NCI-H1417 (cell line): ENCODE measurements at places on chromosomes 7 and 10.

DNA sequence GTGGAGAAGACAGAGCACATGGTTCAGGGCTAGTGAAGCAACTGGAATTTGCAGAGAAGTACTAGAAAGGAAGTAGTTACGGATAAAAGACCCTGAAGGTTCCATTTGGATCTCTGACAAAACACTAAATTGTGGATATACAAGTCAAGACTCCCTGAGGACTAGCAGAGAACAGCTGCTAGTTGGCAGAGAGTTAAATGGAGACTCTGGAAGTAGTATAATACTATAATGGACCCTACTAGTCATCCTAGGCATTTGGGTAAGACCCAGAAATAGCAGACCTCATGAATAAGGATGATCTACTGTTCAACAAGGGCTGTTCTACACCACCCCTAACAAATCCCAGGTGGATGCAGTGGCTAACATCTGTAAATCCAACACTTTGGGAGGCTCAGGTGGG lies 19.1 kb downstream of the MCMBP start:
- DNase-seq = no peak

DNA sequence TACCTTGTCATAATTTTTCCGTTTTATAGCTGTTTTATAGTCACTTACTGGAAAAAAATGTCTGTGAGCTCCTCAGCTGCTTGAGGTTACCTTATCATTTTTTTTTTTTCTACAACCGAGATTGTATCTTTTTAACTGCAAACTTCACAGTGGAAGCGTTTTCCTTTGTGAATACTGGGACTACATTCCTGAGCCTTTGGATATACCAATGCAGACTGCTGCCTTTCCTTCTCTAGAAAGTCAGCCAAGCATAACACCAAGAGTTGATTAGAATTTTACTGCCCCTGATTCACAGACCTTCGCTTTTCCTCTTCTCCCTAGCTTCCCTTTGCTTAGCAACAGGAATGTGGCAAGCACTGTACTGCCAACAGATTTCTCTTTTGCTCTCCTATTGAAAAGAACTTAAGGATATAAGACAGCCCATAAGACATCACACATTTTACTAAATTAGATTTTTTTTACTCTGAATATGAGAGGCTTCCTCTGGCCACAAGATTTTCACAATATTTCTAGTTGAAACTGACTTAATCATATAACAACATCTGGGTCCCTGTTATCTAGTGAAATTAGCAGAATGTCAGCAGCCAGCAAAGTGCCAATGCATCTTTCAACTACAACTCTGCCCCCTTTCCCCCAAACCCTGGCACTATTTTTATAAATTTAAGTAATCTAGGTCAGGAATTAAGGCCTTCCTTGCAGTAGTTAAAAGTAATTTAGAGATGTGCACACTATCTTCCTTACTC lies 170.6 kb downstream of the PRKG1 start:
- no peak for DNase-seq

- no peak for DNase-seq
These were observed at the start of gene PNLIPRP3 for GRCh38 chr10:116427671-116428070. Gene PNLIPRP3, plus strand, starts transcription at chr10:116427847. Its CDS starts 166 bp downstream, at chr10:116428013.

- no peak for DNase-seq
These were observed 357.4 kb downstream of the GLRX3 start for GRCh38 chr10:130493446-130494145.

DNA sequence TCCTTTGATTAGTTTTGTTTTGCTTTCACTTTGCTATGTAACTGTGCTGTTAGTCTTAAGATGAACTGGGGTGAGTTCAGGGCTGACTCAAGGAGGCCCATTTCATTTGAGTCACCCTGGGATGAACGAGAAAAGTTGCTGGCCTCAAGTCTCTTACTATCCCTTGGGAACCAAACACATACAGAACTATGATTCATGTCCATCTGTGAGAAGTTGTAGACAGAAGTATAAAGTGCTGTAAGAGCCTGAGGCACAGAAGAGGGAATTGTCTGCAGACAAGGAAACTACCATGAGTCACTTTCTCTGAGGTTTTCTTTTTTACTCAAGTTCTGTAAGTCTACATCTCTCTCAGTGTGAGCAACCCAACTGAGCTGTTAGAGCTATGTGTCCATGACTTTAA lies 179.8 kb upstream of the CSTF2T start:
- DNase-seq = no peak

DNA sequence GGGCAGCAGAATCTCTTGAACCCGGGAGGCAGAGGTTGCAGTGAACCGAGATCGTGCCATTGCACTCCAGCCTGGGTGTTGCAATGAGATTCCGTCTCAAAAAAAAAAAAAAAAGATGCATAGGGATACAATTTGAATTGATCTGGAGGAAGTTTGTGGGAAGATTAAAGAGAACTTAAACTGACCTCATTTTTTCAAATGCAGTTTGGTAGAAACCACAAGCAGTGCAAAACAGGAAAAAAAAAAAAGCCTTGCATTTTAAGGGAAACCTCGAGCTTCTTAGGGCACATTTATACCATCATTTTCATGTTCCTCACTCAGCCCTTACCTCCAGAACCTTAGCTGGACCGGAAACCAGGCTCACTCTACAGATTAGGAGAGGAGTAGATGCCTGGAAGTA lies 2.8 kb downstream of the KCTD7 start:
- no peak for DNase-seq

- DNase-seq = no peak
These were observed 56.7 kb upstream of the SDK1 start for GRCh38 chr7:3244241-3244814.

DNA sequence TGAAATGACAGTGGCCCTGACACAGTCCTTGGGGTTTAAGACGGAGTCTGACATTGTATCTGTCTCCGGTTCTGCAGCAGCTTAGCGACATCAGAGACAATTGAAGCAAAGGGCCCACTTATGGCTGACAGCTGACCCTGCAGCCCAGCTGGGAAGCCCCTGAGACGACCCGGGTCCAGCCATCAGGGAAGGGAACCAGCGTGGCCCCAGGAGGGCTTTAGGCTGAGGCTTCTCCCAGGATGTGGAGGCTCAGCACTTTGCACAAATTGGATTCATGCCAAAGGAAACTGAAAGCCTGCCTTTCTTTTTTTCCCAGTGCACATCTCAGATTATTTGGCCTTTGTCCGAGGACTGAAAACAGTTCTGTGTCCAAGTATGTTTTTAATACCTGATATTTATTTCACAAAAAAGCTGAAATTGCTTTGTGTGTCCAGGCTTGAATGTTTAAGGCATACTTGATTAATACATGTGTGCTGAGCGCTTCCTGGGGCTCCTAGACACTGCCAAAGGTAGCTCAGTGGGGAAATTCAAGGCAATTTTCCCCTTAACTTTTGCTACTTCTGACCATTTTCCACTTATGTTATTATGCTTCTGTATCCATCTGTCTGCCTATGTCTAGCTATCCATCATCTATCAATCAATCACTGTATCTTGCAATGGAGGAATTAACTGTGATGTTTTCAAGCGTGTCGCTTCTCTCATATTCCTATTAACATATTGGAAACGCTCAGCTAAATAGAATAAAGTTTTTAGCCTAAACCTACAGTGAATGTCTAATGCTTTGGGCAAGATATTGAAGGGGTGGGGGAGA lies 34.8 kb downstream of the KLF6 start:
- DNase-seq = peak; percentile 18

DNA sequence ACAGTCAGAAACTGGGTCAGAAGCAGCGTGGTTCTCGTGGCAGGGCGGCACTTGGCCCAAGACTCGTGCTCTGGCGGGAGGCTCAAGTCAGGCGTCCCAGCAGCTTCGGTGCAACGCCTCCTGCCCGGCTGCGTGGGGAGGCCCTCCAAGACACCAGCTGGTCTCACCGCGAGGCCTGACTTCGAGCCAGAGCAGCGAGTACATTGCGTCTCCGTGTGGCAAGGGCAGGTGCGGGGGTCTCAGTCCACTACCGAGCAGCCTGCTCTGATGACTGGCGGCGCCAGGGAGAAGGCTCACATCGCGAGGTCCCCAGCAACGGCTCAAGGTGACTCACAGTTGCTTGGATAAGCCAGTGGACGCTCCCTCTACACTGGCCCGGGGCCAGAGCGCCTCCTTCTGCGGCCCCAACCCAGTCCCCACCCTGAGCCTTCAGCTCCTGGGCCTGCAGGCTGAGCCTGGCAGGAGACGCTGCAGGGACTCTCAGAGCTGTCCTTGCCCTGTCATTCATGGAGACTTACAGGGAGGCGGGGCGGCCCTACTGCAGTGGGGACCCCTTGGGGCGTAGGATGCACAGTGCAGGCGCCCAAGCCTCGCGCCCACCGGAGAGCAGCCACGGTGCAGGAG lies 41.9 kb upstream of the PRKAR1B start:
- peak; percentile 66 for DNase-seq

DNA sequence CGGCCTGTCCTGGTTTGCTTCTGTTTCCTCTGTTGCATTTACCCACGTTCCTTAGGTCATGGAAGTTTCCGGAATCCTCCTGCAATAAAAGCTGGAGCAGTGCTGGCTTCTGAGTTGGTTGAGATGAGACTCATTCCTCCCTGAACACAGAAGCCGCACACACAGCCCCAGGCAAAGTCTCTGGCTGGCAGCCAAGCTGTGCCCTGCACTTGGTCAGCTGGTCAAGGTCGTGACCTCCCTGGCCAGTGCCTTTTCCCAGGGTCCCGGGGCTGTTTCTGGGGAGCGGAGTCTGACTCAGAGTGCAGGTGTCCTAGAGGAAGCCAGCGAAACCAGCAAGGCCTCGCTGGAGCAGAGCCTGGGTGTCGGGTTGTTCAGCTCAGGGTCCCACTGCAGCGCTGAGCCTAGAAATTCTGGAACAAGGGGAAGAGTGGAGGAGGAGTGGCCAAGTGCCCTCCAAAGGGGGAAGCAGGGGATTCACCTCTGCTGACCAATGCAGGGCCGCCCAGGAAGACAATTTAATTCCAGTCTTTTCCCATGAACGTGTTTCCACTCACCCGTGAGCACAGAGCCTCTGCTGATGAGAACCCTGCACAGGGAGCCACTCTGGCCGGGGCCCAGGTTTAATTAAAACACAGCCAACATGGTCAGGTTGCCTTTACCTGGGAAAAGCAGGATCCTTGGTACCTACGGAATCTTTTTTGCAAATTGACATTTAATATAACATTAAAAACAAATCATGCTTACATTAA lies 245.5 kb upstream of the PPP2R2D start:
- no peak for DNase-seq

GRCh38 chr7:130920122-130920521 lies 186.1 kb upstream of the KLF14 start:
- no peak for DNase-seq

DNA sequence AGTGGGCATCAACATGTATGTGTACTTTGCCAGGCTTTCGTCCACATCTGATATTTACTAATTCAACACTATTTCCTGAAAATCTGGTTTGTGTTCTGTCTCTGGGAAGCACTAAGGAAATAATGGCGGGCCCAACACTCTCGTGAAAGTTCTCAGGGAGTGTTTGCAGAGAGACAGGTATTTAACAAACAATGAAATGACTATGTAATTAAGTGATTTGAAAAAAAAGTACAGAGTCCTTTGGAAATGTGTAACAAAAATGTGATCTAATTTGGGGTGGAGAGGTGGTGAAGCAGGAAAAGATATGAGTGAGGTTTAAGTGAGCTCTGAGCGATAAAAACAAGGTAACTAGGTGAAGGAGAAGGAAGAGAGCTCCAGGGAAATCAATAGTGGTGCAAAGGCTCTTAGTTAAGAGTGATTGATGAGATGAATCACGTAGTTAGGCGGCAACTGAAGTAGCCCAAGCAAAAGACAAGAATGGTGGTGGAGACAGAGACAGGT lies 95.3 kb upstream of the DNAJB12 start:
- DNase-seq = no peak

DNA sequence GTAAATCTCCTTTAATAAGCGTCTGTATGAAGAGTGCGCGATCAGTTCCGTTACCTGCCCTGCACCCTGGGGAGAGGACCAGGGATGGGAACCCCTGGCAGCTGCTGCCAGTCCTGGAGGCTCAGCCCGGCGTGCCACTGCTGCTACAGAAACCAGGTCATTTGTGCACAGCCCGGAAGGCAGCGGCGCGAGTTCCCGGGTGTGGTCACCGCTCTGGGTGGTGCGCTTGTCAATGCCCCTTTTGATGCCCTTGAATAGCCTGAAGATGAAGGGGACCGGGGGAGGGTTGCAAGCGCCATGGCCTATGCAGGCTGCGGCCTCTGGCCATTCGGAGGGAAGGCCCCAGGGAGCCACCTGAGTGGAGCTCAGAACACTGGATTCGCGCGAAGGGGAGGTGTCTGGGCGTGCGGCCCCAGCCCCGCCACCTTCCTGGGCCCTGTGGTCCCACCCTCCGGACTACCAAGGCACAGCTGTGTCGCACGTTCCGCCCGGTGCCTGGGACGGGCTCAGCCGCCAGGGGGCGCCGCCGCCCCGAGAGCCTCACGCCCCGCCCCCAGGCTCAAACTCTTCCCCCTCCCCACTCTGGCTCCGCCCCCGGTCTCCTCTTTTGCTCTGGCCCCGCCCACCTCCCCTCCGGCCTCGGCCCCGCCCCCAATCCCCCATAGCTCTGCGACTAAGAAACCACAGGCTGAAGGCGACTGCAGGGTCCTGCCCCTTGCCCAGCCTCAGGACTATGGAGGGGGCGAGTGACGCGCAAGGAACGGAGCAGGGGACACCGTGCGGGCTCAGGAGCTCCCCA lies 16.5 kb downstream of the AP5Z1 start:
- no peak for DNase-seq

GRCh38 chr10:78178397-78178796 lies 144.7 kb downstream of the RPS24 start:
- no peak for DNase-seq

- no peak for DNase-seq
These were observed 6.1 kb downstream of the SKAP2 start for GRCh38 chr7:26858241-26858715.

- DNase-seq = peak; percentile 38
These were observed 87.3 kb upstream of the TES start for GRCh38 chr7:116122972-116123595.

- DNase-seq = no peak
These were observed 107.6 kb downstream of the SGMS1 start for GRCh38 chr10:50516171-50516570.
